NCI-H524 treated with DMSO at 0.1 percent for 48 hours (cell line): ENCODE measurements at places on chromosomes 11 and 22.

DNA sequence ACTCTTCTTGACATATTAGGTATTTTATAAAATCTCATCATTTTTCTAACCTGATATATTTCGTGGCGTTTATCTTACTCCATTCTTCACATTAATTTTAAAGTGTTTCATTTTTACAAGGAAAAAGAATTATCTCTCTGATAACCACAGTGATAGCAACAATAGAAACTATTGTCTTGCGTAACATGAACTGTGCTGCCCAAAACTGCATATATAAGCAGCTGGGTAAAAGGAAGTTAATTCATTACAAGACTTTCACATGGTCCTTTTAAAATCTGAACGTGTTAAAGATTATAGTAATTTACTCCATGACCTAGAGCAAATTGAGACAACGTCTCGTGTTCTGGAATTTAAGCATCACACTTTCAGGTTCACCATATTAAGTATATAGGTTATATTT lies 210.4 kb upstream of the GRIA4 start:
- DNase-seq, result no peak

GRCh38 chr11:134756811-134757540 lies 344.9 kb upstream of the B3GAT1 start:
- no peak for DNase-seq

- no peak for DNase-seq
Measured at GRCh38 chr22:50338860-50339462, 4.2 kb upstream of the PPP6R2 start.

- DNase-seq, result peak; percentile 44
Measured at GRCh38 chr22:38462960-38463784, 4.7 kb upstream of the KDELR3 start.

GRCh38 chr11:126359431-126360048 lies 4.1 kb downstream of the ST3GAL4 start:
- no peak for DNase-seq

DNA sequence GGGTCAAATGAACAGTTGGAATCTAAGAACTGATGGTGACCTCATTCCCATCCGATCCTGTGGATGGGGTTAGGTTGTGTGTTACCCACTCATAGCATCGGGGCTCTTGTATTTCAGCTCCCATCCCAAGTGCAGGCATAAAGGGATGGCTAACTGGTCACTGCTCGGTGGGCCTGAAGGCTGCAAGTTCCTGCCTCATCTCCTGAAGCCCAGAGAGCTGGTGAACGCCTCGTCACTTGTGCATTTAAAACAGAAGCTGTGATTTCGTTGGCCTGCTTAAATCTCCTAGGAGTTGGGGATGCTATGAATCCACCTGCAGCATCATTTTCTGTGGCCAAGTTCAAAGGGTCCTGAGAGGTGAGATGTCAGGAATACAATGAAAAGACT lies 477.0 kb downstream of the TBC1D22A start:
- no peak for DNase-seq

GRCh38 chr11:2461253-2461955 lies 16.6 kb downstream of the KCNQ1 start:
- no peak for DNase-seq

DNA sequence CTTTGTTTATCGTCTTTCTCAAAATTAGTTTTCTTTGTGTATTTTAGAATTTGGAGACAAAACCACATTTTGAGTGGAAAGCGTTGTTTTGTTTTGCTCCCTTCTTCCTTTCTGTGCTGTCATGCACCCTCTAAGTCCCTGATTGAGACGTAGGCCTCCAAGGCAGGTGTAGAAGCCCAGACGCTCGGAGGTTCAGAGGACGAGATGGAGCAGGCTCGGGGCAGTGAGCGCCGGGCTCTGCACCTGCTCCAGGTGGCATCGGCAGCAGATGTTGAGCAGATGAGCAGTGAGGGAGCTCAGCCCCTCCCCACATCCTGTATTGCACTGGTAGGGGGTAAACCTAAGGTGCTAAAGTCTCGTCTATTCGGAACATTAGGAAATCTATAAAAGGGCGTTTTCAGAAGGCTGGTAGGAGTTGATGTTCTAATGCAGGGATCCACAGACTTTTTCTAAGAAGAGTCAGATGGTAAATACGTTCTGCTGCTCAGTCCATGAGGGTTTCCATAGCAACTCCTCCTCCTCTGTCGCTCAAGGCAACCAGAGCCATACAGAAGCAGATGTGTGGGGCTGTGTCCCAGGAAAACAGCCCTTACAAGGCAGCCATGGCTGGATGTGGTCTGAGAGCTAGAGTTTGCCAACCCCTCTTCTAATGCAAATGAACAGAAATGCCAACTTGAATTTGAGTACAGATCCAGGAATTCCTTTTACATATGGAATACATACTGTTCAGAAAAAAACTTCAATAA lies 724.2 kb downstream of the BRD1 start:
- peak; percentile 17 for DNase-seq
